ENCODE measurements at places on chromosomes 4 and X. TPM values are rescaled to one million over a fixed set of nuclear protein-coding genes. Genes with fewer than 3 reads are reported as not detected.

- peak overlapping the region; percentile 44 for H3K4me3 ChIP-seq
- H3K27ac ChIP-seq, result no peak overlapping the region
- peaks cover 6% of the 10 kb centered on the region for H3K4me1 ChIP-seq
- peak; percentile 29 for DNase-seq
These were observed 181.3 kb upstream of the STK26 start for GRCh38 chrX:131841496-131842437.

DNA sequence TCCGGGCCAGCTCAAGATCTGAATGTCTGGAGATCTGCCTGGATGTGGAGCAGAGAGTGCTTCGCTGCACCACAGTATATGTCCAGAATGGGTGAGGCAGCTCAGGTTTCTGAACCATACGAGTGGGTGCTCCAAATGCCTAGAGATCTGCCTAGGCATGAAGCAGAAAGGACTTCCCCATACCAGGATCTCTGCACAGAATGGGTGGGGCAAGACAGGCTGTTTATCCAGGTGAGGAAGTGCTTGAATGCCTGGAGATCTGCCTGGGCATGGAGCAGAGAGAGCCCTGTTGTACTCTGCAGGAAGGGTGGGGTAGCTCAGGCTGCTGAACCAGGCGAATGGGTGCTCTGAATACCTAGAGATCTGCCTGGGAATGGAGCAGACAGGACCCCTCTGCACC is 45.4 kb upstream of the MAGEC2 start:
- no peaks in the 10 kb centered on the region for H3K4me1 ChIP-seq
- no peaks in the 10 kb centered on the region for H3K27me3 ChIP-seq
- H3K4me3 ChIP-seq, result no peak overlapping the region
- peaks cover 5% of the 10 kb centered on the region for H3K36me3 ChIP-seq

- peaks cover 17% of the 10 kb centered on the region for H3K4me1 ChIP-seq
- H3K27ac ChIP-seq, result no peak overlapping the region
- no peak overlapping the region for H3K4me3 ChIP-seq
- DNase-seq, result no peak
- no peaks in the 10 kb centered on the region for H3K36me3 ChIP-seq
These were observed 102.7 kb downstream of the VCX3A start for GRCh38 chrX:6432226-6432625.

DNA sequence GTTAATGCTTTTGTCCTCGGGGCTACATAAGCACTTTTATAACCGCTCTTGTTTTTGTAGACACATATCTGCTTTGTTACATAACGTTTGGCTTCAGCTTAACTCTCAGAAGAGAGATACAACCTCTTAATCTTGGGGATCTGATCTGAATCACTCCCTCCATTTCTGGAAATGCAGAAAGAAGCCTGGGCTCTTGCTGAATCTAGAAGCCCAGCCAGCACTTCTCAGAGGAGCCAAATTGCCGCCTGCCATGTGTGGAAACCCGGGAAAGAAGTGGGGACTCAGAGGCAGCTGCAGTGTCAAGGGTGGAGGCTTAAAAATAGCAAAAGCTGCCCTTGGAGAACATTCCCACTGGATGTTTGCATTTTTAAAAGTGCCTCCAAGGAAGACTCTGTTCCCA is 69.3 kb upstream of the LDB2 start:
- H3K4me1 ChIP-seq, result peaks cover 27% of the 10 kb centered on the region
- H3K27me3 ChIP-seq, result no peaks in the 10 kb centered on the region
- 0 out of 2 replicates have a peak overlapping the region, but pooled peaks have one; percentile 43 for H3K27ac ChIP-seq
- H3K4me3 ChIP-seq, result no peak overlapping the region
- peaks cover 11% of the 10 kb centered on the region for H3K36me3 ChIP-seq
- no peak for DNase-seq

GRCh38 chrX:12673487-12673886 is 117.7 kb upstream of the PRPS2 start:
- DNase-seq, result no peak
- no peaks in the 10 kb centered on the region for H3K4me1 ChIP-seq
- no peaks in the 10 kb centered on the region for H3K27me3 ChIP-seq
- H3K36me3 ChIP-seq, result no peaks in the 10 kb centered on the region
- no peak overlapping the region for H3K27ac ChIP-seq
- H3K4me3 ChIP-seq, result no peak overlapping the region

DNA sequence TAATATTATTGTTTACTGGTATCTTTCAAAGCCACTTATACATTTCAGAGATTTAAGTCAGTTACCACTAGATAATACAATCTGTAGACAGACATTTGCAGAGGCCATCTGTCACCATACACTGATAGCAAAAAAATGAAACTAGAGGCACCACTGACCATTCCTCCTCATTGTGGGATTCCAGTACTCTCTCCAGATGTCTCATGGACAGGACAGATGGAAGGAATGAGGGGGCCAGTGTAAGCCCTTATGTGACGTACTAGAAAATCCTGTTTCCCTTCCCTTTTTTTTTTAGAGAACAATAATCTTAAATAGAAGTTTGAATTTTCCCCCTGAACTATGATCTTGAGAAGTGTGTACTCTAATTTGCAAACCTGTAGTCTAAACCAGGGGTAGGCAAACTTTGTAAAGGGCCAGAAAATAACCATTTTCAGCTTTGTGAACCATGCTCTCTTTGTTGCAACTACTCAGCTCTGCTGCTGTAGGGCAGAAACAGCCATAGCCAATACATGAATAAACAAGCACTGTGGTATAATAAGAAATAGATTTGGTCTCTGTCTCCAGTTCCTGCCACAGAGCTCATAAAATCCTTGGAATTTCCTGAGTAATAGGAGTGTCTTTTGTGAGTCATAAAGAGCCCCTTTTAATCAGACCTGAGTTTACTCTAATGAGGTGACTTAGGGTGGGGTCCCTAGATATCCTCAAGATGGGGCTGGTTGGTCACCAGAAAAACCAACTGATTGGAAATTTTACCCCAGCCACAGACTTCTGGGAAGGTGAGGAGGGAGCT is 90.4 kb downstream of the MOSPD2 start:
- no peaks in the 10 kb centered on the region for H3K4me1 ChIP-seq
- no peak overlapping the region for H3K4me3 ChIP-seq
- H3K27me3 ChIP-seq, result no peaks in the 10 kb centered on the region
- H3K36me3 ChIP-seq, result no peaks in the 10 kb centered on the region

- no peak overlapping the region for H3K27ac ChIP-seq
- no peaks in the 10 kb centered on the region for H3K36me3 ChIP-seq
- DNase-seq, result no peak
These were observed 128.6 kb downstream of the HTR2C start for GRCh38 chrX:114712466-114712865.

DNA sequence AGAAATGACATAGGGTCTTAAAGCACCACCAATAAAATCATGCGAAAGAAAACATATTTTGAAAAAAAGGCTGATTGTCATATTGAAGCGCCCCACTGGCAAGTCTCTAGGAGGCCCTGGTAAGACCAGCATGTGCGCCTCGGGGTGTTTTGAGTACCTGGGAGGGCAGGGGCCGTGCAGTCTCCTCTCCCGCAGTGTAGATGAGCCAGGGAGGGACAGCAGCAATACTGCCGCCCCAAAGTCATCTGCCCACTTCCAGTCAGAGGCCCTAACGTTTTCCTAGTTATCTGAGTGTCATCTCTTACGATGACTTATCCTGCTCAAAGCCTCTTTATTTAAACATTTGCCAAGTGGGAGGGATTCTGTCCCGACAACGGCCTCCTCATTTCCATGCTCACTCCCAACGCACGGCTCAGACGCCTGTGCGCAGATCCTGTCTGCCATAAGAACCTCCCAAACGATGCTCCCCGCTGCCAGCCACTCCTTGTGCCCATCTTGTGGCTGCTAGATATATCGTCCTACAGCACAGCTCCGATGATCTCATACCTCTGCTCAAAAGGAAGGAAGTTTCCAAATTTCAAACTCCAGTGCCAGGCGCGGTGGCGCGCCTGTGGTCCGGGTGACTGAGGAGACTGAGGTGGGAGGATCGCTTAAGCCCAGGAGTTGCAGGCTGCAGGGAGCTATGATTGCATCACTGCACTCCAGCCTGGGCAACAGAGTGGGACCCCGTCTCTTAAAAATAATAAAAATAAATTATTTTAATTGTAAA is 17.2 kb upstream of the SCRG1 start:
- no peak for DNase-seq
- no peak overlapping the region for H3K4me3 ChIP-seq

GRCh38 chrX:78024349-78025059 is 55.1 kb upstream of the PGAM4 start:
- DNase-seq, result peak; percentile 16
- H3K27me3 ChIP-seq, result no peaks in the 10 kb centered on the region
- peaks cover 2% of the 10 kb centered on the region for H3K4me1 ChIP-seq
- H3K36me3 ChIP-seq, result no peaks in the 10 kb centered on the region
- peak overlapping the region; percentile 60 for H3K27ac ChIP-seq

- no peak overlapping the region for H3K27ac ChIP-seq
- no peaks in the 10 kb centered on the region for H3K27me3 ChIP-seq
- no peak for DNase-seq
- H3K4me3 ChIP-seq, result no peak overlapping the region
- H3K4me1 ChIP-seq, result no peaks in the 10 kb centered on the region
These were observed 101.1 kb downstream of the ATP8A1 start for GRCh38 chr4:42555828-42556227.

DNA sequence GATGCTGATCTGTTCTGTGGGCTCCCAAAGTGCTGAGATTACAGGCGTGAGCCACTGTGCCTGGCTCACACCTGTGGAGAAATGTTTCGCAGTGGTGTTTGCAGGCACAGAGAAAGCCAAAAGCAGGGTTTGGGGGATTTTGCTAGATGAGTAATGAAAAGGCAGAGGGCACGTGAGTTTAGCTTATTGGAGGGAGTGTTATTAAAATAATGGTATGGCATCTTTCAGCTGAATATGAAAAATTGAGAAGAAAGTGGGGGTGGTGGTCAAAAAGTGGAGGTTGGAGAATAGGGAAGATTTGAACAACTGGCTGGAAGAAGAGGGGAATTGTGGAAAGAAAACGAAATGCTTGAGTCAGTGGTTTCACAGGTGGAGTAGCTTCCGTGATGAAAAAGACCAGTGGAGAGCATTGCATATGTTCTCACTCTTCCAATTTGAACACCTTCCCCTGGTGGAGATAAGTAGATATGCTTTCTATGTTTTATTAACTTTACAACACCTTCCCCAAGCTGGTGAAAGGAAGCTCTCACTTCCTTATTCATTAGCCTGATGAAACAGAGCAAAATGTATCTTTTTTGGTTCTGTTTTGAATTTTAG is 1.1 kb upstream of the CHST7 start:
- H3K27me3 ChIP-seq, result peaks cover 3% of the 10 kb centered on the region
- no peak overlapping the region for H3K27ac ChIP-seq
- DNase-seq, result no peak
- no peak overlapping the region for H3K4me3 ChIP-seq
- H3K4me1 ChIP-seq, result peaks cover 34% of the 10 kb centered on the region

DNA sequence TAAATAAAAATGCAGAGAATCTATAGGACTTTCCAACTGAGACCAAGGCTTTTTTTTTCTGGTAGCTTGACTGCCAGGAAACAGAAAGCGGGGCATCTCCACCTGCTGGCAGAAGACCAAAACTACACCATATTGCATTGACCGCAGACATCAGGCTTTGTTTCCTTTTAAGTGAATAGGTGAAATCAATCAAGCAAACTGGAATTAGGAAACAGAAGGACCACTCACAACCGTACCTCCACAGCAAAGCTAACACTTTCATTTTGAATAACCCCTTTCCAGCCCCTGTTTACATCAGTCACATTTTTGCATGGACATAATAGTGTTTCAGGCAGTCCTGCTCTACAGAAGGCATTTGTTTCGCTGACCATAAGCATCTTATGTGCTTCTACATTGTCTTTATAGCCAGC is 218.2 kb downstream of the IDS start:
- peak; percentile 28 for DNase-seq
- no peak overlapping the region for H3K4me3 ChIP-seq
- H3K4me1 ChIP-seq, result no peaks in the 10 kb centered on the region
- H3K27me3 ChIP-seq, result no peaks in the 10 kb centered on the region
- H3K27ac ChIP-seq, result no peak overlapping the region
- no peaks in the 10 kb centered on the region for H3K36me3 ChIP-seq

The NUDT10 gene
- 17.7 TPM for total RNA-seq

The GAGE12J gene
- total RNA-seq, result not detected

The MAGEC1 gene
- total RNA-seq, result not detected

The AVPR2 gene
- not detected for total RNA-seq

The ASB5 gene
- 0.18 TPM for total RNA-seq

The NAT8L gene
- total RNA-seq, result 20.0 TPM

The ZFYVE28 gene
- 4.5 TPM for total RNA-seq

Measured in WTC11 (cell line).